ENCODE measurements at places on chromosomes 12 and 14. TPM values are rescaled to one million over a fixed set of nuclear protein-coding genes. Genes with fewer than 3 reads are reported as not detected.

- no peak for DNase-seq
Observed at GRCh38 chr14:96627811-96628775, 125.9 kb downstream of the PAPOLA start.

RPS6KA5 gene
- 3.3 TPM for total RNA-seq

DNA sequence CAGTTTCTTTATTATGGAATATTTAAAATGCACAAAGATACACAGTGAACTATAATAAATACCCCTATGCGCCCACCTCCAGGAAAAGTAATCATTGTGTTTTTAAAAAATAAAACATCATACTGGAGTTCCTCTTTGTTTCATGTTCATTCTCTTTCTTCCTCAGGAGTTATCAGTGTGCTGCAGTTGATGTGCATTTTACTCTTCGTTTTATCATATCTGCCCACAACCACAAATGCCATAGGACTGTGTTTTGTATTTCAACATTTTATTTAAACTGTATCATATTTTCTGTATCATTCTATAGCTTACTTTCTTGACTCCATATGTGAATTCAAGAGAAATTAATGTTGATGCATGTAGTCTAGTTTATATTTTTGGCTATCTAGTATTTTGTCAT, 53.9 kb downstream of the TSHR start:
- DNase-seq: no peak

DNA sequence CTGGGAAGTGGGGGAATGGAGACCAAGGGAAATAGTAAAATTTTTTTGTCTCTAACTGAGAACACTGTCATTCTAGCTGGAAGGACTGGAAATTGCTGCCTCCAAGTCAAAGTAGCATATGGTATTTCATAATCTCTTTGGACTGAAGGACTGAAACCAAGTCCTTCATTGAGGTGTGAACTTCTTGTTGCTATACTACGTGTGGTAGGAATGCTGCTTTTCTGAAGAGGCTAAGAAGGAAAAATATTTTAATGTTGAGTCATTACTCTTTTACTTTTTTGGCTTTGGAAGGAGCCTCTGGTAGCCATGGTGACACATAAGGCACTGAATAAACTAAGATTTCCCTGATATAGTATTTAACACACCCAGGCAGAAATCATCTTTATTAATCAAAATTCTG, 465.4 kb downstream of the NPAS3 start:
- peak; percentile 82 for DNase-seq

SYCP3 gene
- 0.15 TPM for total RNA-seq

GRCh38 chr14:31898838-31899528, 178.1 kb upstream of the ARHGAP5 start:
- no peak for DNase-seq

DNA sequence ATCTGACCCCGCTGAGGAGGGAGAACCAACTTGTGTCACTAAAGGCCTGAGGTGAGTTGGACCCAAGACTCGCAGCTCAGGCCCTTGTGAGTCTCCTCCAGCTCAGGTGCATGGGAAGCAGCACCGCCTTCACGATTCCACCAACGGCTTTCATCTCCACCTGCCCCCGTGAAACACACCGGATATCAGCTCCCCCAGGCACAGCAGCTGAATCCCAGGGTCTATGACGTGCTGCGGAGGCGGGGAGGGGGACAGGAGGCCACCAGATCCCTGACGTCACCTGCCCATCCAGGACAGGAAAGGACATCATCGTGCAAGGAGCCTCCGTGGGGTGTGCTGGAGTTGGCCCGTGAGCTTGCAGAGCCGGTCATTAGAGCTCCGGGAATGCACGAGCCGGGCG, 18.5 kb upstream of the SFSWAP start:
- no peak for DNase-seq

DNA sequence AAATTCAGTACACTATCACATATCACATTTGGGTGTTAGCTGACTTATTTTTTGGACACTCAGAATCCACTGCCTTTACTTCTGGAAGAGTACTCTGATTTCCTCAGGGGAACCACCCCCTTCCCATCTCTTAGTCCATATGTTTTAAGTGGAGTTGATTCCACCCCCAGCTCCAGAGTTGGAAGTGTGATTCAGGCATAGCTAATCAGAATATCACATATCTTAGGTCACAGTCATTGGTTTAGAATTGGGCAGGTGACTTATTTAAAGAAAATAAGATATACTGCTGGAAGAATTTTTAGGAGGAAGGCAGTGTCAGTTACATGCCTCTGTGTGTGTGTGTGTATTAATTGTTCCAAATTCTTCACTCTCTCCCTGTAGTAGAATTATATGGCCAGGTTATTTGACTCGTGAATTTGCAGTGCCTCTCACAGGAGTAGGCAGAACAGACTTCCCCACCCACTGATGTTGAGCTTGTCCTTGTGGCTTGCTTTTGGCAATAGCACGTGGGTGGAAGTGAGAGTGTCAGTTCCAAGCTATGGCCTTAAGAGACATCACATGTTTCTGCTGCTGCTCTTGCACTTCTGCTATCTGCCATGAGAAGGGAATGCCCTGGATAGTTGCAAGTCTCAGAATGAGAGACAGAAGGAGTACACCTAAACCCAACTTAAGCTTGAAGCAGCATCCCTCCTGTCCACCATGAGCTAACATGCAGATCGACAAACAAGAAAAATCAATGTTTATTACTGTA, 6.4 kb upstream of the GAS2L3 start:
- DNase-seq: peak; percentile 45

COX8C gene
- not detected for total RNA-seq

CABP1 gene
- not detected for total RNA-seq

DNA sequence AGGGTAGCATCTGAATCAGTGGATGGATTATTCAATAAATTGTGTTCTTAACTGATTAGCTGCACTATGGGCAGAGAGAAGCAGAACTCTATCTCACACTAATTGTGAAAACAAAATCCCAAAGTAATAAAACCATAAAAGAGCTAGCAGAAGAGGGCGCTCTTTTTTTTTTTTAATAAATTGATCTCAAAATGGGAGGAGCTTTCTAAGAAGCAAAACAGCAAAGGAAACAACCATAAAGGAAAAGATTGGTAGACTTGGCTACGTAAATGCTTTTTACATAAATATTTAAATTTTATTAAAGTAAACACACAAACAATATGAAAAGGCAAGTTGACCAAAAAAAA, 1.5 kb upstream of the TM7SF3 start:
- peak; percentile 61 for DNase-seq

GRCh38 chr14:72802588-72802946, 91.3 kb downstream of the DPF3 start:
- DNase-seq: no peak

OTX2 gene
- not detected for total RNA-seq

DNA sequence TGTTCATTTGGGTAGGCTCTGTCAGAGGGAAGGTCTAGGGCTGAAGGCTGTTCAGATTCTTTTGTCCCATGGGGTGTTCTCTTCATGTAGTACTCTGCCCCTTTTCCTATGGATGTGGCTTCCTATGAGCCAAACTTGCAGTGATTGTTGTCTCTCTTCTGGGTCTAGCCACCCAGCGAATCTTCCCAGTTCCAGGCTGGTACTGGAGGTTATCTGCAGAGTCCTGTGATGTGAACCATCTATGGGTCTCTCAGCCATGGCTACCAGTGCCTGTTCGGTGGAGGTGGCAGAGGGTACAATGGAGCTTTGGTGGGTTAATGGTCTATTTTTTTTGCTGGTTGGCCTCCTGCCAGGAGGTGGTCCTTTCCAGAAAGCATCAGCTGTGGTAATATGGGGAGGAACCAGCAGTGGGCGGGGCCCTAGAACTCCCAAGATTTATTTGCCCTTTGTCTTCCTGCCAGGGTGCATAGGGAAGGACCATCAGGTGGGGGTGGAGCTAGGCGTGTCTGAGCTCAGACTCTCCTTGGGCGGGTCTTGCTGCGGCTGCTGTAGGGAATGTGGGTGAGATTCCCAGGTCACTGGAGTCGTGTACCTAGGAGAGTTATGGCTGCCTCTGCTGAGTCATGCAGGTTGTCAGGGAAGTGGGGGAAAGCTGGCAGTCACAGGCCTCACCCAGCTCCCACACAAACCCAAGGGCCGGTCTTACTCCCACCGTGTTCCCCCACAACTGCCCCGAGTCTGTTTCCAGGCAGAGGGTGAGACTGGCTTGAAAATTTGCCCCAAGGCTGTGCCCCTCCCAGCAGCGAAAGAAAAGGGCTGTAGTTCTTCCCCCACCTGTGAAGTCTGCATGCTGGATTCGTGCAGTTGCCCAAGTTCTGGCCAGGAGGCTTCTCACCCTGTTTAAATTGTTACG, 17.5 kb downstream of the MTRFR start:
- DNase-seq: peak; percentile 95

DNA sequence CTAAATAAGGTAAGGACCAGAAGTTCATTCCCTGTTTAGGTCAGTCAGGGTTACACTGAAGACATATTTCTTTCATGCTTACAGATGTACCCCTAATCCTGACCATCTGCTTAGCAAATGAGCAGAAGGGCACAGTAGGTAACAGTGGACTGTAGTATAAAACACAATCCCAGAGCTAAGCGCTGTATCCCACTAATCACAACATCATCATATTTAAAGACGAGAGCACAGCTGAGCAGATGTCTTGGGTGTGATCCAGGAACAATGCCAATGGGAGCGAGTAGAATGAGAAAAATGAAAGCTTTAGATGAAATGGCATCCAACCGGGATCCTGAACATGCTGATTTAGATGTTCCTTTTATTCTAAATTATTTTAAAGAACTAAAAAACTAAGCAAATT, 213.4 kb downstream of the CCER1 start:
- DNase-seq: no peak

DNA sequence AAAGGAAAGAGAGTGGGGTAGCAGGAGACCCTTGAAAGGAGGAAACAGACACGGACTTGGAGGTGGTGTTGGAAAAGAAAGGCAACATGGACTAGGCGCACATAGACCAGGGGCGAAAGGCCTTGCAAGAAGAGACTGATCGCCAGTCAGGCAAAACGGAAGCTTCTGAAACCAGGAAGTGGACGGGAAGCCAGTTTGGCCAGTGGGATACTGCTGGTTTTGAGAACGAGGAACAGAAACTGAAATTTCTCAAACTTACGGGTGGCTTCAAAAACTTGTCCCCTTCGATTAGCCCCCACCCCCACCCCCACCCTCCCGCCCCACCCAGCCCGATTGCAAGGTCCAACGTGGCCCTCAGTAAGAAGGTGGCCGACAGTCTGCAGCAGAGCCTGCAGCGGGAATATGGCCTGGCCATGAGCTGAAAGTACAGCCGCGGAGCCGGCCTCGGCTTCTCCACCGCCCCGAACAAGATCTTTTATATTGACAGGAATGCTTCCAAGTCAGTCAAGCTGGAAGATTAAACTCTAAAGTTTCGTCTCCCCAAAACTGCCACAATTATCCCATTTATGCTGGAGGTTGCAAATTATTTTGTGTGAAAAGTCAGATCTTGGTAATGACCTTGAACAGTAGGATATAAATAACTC, 364.7 kb downstream of the BCAT1 start:
- no peak for DNase-seq

DNA sequence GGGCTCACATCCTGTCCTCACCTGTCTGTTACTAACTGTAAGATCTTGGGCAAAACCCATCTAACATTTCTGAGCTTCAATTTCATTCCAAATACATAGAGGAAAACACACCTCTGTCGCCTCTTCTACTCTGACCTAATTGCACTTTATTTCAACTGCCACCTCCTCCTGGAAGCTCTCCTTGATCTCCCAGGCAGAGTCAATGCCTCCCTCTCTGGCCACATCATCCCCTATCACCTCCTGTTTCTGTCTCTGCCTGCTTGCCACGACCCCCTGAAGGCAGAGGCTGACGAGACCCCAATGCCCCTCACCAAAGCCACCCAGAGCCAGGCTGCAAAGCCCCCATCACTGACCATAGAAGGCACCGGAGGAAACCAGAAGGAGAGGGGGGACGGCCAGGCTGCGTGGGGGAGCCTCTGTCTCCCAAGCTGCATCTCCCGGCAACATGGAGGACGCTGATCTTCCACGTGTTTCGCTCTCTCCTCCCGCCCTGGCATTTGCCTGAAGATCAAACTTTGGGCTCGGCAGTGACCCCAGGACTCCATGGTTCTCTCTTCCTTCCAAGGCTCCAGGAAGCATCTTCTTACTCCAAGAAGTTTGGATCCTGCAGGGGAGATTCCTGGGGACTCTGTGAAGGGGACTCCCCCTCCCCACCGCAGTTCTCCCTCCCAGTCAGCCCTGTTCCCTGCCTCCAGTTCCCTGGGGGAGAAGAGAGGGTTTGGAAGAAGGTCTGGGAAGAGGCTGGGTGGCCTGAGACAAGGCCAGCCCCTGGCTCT, 50.1 kb upstream of the BCL11B start:
- DNase-seq: no peak

Measured in renal cortical epithelial cell (primary cell).